ENCODE measurements at places on chromosomes 3 and 15.

DNA sequence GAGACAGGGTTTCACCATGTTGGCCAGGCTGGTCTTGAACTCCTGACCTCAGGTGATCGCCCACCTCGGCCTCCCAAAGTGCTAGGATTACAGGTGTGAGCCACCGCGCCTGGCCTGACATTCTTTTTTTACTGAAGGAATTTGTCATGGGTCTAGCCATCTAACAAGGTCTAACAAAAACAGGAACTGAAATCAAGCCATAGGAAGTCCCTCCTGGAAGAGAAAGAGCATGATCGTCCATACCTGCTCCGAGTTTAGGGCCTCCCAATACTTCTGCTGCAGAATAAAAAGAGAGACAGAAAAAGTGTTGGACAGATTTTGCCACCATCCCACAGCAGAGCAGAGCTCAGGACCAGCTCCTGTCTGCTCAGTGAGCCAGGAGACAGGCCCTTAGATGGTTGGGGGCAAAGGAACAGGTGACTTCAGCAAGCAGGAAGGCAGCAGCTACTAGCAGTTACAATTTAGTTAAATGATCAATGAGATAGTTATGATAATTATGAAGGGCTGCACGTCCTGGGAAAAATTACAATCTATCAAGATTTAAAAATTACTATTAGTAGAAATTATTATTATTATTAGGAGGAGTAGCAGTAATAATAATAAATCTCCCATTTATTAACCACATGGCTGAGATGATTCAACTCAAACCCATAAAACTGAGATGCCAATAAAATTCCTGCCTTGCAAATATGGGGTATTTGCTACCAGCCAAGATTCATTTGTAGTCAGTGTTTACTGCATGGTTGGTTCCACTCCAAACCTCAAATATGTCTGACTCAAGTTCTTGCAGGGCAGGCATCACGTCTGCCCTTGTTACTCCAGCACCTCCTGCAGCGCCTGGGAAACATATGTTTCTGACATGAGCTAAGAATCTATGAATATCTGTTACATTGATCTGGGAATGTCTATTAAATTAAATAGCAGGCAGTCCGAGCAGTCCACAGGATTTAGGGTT is 40.1 kb downstream of the TMEM44 start:
- no peak for DNase-seq

DNA sequence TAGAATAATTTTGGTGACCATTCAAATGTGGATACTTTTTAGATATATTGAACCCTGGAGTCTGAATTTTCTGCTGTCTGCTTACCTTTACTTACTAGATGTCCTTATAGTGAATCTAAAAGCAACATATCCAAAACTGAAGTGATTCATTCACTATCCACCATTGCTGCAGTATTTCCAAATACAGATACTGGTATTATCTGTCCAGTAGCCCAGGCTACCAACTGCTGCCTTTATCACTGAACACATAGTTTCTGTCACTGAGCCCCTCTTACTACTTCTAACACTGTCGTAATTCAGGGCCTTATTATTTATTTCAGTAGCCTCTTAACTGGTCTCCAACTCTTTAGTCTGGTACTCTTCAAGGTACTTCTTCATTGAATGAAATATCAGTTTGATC is 49.2 kb downstream of the SLMAP start:
- no peak for DNase-seq

DNA sequence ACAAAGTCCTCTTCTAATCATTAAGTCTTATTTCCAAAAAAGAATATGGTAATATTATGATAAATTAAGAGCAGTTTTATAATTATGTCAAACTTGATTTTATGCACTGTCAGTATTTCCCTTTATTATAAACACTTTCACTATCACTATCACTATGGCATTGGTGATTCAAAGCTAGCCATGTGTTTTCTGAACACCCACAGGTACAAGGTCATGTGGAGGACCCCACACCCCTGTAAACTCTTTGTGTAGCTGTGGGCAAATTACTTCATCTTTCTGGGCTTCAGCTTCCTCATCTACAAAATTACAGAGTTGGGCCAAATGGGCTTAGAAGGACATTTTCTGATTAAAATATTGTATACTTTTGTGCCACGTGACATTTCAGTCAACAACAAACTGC is 41.7 kb downstream of the FBXL22 start:
- DNase-seq, result no peak

DNA sequence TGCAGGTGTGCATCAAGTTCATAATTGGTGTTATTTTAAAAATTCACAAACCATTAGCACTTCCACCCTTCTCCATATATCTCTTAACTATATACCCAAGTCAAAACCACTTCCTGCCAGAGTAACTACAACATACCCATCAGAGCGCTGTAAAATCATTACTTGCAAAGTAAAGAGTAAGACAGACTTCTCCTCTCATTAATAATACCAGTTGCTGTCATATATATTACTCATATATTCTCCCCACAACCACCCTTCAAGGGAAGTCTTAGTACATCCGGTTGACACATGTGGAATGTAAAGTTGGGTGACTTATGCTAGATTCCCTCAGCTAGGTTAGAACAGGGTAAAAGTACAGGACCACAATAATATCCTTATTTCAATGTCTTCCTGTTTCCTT is 5.6 kb downstream of the TERC start:
- no peak for DNase-seq

DNA sequence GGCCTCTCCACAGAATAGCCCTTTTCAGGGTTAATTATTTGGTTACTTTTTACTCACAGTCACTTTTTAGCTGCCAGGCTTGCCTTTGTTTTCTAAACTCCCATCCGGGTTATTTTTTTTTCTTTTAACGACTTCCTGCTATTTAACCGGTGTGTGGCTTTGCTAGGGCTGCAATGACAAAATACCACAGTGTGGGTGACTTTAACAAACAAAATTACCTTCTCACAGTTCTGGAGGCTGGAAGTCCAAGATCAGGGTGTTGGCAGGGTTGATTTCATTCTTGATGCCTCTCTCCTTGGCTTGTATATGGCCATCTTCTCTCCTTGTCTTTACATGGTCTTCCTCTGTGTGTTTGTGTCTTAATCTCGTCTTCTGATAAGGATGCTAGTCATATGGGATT is 91.5 kb downstream of the IL1RAP start:
- no peak for DNase-seq

GRCh38 chr3:43326891-43327581 is 40.7 kb downstream of the SNRK start:
- no peak for DNase-seq

- no peak for DNase-seq
Observed at GRCh38 chr15:42155546-42156242, 742 bp downstream of the PLA2G4F start.

DNA sequence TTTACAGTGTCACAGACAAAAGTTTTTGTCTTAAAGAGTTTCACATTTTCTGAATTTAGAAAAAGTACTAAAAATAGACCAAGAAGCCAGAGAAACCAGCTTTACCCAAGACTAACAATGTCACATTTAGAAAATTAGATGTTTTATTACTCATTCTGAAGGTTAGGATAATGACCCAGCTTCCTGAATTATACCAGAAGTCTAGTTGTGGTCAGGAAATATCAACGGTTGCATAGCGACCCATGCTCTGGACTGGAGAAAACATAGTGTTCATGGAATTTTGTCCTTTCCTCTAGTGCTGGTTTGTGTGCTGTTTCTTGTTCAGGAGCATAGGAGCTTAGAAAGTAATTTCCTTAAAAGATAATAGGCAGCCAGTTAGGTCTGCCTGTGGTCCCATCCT is 59.0 kb downstream of the DPPA2 start:
- no peak for DNase-seq

All from stimulated activated CD4-positive, alpha-beta T cell treated with anti-CD3 and anti-CD28 coated beads, Interleukin-4, amount 100 ng/mL, for 48 hours (primary cell).